ENCODE measurements at places on chromosomes 3 and 15. TPM values are rescaled to one million over a fixed set of nuclear protein-coding genes. Genes with fewer than 3 reads are reported as not detected.

Gene C3orf85
- not detected for total RNA-seq

Gene MITF
- 2.5 TPM for total RNA-seq

Gene ROPN1B
- total RNA-seq = not detected

Gene UBA7
- total RNA-seq = 41.9 TPM

Gene PRSS50
- total RNA-seq = not detected

Gene ITPR1
- 18.0 TPM for total RNA-seq

Gene ATP8B4
- not detected for total RNA-seq

Gene SNRPA1
- total RNA-seq = 80.8 TPM

Gene TSPAN3
- 215 TPM for total RNA-seq

Gene CHST2
- total RNA-seq = 2.5 TPM

Gene DPPA2
- not detected for total RNA-seq

Gene RHOV
- total RNA-seq = 0.18 TPM

Gene TGM5
- total RNA-seq = not detected

Gene SKOR1
- 0.15 TPM for total RNA-seq

Gene APOD
- total RNA-seq = 1.8 TPM

Gene XIRP1
- total RNA-seq = not detected

Gene MESP1
- 1.7 TPM for total RNA-seq

Gene EFCC1
- 0.73 TPM for total RNA-seq

Gene SLC12A1
- not detected for total RNA-seq

Gene MYO5A
- 87.9 TPM for total RNA-seq

Gene ACY1
- 13.4 TPM for total RNA-seq

Gene P2RY13
- total RNA-seq = not detected

Gene CRTC3
- total RNA-seq = 25.9 TPM

Gene UROC1
- total RNA-seq = not detected

Gene GOLGA6D
- total RNA-seq = not detected

Gene KLHL40
- total RNA-seq = not detected

Gene MYH15
- total RNA-seq = 0.14 TPM

Gene SLC25A20
- 7.9 TPM for total RNA-seq

Gene NUDT16
- 29.7 TPM for total RNA-seq

Gene CCDC13
- total RNA-seq = 1.2 TPM

Gene CELF6
- not detected for total RNA-seq

Gene DISP2
- total RNA-seq = 1.2 TPM

Gene IL5RA
- total RNA-seq = not detected

Gene MANF
- total RNA-seq = 248 TPM

Gene HHATL
- not detected for total RNA-seq

Gene PLSCR4
- 81.5 TPM for total RNA-seq

Gene GABRG3
- total RNA-seq = not detected

Gene KBTBD8
- 3.2 TPM for total RNA-seq

Gene PP2D1
- not detected for total RNA-seq

Gene ZPLD1
- not detected for total RNA-seq

Gene GNAT1
- 0.78 TPM for total RNA-seq

Gene GPR171
- not detected for total RNA-seq

Gene TJP1
- total RNA-seq = 128 TPM

Gene SLC22A13
- total RNA-seq = 0.44 TPM

Gene CHDH
- 0.04 TPM for total RNA-seq

Gene SLC9A9
- total RNA-seq = 1.3 TPM

All from endothelial cell of umbilical vein (primary cell).